ENCODE measurements at places on chromosomes 1 and 21.

DNA sequence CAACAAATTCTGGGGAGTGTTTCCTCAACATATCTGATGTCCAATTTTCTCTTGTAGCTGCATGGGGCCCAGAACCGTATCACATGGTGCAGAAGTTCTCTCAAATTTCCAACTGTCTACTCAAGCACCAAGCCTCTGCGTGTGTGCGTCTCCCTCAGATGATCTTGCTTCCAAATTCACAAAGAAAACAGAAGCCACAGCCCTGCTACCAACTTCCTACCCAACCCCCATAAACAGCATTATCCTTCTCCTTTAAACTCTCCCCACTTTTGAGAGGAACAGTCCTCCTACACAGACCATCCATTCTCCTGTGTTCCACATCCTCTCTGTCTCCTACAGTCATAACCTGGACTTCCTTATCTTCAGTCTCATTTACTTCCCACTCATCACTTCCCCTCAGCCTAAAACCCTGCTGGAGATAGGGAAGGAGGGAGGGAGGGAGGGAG, 354.1 kb downstream of the SMYD3 start:
- DNase-seq, result peak; percentile 90

GRCh38 chr1:182633657-182634281, 29.6 kb upstream of the RGS16 start:
- DNase-seq, result no peak

DNA sequence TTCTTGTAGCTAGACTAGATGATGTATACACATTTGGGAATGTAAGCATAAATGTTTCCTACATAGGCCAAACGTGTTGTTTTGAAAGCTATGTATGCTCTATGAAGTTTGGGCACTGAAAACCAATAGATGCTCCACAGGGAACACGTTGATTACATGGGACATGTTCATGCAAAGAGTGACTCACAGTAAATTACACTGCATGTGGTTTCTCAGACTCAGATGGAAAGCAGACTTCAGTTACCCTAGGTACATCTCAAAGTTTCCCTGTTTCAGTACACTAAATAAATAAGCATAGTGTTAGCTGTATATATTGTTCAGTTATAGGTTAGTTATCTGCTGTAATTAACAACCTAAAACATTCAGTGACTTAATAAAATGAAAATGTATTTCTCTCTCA, 301.9 kb upstream of the RUNX1 start:
- no peak for DNase-seq

- peak; percentile 21 for DNase-seq
These were observed 153.5 kb downstream of the TGFBR3 start for GRCh38 chr1:91732291-91733107.

DNA sequence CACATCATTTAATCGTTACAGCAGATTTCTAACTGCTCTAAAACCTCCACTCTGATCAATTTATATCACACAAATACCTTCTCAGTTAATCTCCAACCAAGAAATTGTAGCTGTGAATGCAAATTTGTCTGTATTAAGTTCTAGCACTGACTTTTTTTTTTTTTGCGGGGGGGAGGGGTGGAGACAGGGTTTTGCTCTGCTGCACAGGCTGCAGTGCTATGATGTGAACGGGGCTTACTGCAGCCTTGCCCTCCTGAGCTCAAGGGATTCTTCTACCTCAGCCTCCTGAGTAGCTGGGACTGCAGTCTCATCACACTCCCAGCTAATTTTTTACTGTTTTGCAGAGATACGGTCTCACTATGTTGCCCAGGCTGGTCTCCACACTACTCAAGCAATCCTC, 163.6 kb downstream of the RERE start:
- no peak for DNase-seq

DNA sequence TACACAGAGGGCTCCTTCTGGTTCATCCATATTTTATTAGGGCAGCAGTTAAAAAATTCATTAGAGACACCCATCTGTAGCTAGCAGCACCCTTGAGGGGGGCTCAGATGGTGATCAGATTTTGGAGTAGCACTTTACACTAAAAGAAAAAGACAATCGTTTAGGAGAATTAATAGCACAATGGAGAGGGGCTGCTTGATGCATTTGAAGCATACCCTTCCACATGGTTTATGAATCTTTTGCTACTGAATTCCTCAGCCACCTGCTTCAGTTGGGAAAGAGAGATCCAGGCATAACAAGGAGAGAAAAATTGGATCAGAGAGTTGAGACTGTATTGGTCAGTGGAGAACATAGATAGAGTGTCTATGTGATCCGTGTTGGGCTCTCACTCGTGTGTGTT, 54.4 kb downstream of the DISC1 start:
- no peak for DNase-seq
